ENCODE measurements at places on chromosomes 16 and 17. TPM values are rescaled to one million over a fixed set of nuclear protein-coding genes. Genes with fewer than 3 reads are reported as not detected.
A peak's percentile ranks its signal among the peaks of the same experiment; 100 is the strongest.

- no peaks in the 10 kb centered on the region for H3K36me3 ChIP-seq
Observed at GRCh38 chr16:9566099-9566498, 474.7 kb downstream of the HAPSTR1 start.

Gene EVI2A
- polyA plus RNA-seq, result 138 TPM

DNA sequence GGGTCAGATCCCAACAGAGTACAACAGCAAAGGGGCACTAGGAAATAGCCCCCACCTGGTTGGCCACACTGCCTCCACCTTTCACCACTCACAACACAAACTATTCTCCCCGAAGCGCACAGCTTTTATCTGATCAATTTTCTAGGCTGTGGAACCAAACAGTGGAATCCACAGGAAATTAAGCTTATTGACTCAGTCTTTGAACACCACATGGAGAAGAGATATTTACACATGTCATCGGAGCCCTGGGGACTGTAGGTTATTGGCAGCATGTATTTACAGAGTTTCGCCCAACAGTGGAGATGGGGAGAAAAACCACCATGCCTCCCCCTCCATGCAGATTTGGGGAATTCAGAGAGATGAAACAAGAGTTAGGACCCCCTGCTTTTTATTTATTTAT is 154.8 kb downstream of the XYLT1 start:
- no peak overlapping the region for H3K4me3 ChIP-seq
- H3K27me3 ChIP-seq, result no peaks in the 10 kb centered on the region
- DNase-seq, result no peak

Gene MYH1
- not detected for polyA plus RNA-seq

GRCh38 chr17:6591599-6592158 is 35.3 kb upstream of the PITPNM3 start:
- H3K4me1 ChIP-seq, result no peaks in the 10 kb centered on the region
- DNase-seq, result no peak
- peak overlapping the region; percentile 10 for H3K27ac ChIP-seq
- H3K4me3 ChIP-seq, result no peak overlapping the region
- H3K27me3 ChIP-seq, result no peaks in the 10 kb centered on the region

DNA sequence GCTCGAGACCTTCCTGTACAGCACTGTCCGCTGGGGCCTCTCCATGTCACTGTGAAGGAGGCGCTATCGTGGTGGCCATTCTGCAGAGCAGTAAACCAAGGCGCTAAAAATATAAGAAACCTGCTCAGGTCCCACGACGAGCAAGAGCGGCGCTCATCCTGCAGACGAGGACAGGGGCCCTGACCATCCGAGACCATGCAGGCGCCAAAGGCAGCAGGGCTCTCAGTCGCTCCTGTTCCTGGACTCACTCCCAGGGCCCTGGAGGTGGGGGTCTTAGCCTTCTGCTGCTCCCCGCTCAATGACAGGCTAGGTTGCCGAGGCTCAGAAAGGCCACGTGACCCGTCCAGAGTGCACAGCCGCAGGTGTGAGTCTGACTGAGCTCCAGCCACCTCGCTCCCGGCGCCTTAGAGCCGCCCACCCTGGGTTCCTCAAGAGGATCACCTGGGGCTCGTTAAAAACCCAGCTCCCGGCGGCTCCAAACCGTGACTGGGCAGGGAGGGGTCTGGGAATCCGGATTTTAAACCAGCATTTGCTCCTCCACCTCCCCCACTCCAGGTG is 509 bp upstream of the ATP2C2 start:
- no peak for DNase-seq
- H3K36me3 ChIP-seq, result no peaks in the 10 kb centered on the region
- peaks cover 54% of the 10 kb centered on the region for H3K27me3 ChIP-seq
- H3K4me1 ChIP-seq, result peaks cover 15% of the 10 kb centered on the region
- H3K27ac ChIP-seq, result no peak overlapping the region
- no peak overlapping the region for H3K4me3 ChIP-seq

Gene ABCA6
- 0.52 TPM for polyA plus RNA-seq

DNA sequence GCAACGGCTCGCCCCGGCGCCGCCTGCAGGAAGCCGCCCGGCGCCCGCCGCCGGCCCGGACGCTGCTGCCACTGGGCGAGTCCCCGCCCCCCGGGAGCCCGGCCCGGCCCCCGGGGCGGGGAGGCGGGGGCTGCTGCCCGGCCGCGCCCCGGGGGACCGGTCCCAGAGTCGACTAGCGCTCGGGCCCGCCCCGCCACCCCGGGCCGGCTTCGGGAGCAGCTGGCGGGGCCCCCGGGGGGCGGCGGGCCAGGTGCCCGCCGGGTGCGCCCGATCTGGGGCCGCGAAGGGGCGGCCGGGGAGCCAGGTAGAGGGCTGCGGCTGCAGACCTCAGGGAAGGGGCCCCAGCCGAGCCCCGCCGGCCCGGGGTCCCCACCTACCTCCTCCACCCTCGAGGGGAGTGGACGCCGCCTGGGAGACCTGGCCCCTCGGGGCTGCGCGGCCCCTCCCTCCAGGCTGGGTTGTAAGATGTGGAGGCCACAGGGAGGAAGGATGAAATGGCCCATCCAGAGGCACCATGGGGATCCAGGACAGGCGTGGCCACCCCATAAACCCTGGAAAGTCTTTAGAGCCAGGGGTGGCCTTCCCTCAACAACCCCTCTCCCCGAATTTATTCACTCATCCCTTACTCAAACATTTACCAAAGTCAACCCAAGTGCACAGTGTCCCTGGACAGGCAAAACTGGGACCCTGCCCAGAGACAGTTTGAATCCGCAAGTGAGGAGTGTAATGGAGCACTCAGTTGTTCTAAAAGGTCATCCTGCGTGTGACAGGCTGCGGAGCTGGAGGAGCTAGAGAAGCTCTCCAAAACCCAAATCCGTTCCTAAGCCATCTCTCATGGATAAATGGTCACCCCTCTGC is at the start of gene CDYL2:
TSS of gene CDYL2 (minus strand) at position 73 of the 858 bp plus-strand sequence. CDS start 425 bp downstream, outside the sequence.
- peaks cover 6% of the 10 kb centered on the region for H3K27me3 ChIP-seq
- no peak within 1 kb of the TSS for H3K27ac ChIP-seq
- peaks cover 33% of the 10 kb centered on the region for H3K4me1 ChIP-seq
- DNase-seq, result peak; percentile 37
- H3K4me3 ChIP-seq, result peak within 1 kb of the TSS; percentile 73

Gene CD300LD
- 0.31 TPM for polyA plus RNA-seq

DNA sequence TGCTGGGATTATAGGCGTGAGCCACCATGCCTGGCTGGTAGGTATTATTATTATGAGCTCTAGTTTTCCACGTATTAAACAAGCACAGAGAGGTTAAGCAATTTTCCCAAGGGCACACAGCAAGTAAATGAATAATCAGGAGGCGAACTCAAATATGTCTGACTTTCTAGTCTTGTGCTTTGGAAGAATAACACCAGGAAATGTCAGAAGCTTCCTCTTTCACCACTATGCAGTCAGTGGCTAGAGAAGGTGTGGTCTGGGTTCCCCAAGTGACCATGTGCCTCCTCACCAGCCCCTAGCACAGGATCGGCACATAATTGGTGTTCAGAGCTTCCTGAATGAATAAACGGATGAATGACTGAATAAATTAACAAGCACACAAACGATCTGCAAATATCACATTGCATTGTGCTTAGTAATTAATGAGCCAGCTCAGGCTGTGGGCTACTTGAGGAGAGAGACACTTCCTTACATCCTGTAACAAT is 21.6 kb upstream of the SCNN1B start:
- no peaks in the 10 kb centered on the region for H3K4me1 ChIP-seq
- no peak for DNase-seq
- no peak overlapping the region for H3K4me3 ChIP-seq

Gene CCDC43
- 6.9 TPM for polyA plus RNA-seq

Gene SLC16A13
- 0.93 TPM for polyA plus RNA-seq

DNA sequence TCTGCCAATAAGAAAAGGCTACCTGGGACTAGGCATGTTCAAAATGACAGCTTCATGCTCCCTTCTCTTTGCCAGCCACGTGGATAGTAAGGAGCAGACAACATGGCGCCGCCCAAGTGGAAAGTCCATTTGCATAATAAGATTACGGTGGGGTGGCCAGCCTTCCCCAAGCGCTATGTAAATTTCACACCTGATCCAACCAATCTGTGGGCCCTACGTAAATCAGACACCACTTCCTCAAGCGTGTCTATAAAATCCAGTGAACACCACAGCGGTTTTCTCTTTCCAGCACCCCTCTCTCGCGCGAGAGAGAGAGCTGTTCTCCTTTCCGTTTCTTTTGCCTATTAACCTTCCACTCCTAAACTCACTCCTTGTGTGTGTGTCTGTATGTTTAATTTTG is 140.3 kb upstream of the ERCC4 start:
- H3K27ac ChIP-seq, result no peak overlapping the region
- no peak overlapping the region for H3K4me3 ChIP-seq
- no peaks in the 10 kb centered on the region for H3K36me3 ChIP-seq
- H3K4me1 ChIP-seq, result no peaks in the 10 kb centered on the region
- no peak for DNase-seq

GRCh38 chr17:72501404-72502370 is 380.9 kb downstream of the SOX9 start:
- H3K27ac ChIP-seq, result no peak overlapping the region
- H3K27me3 ChIP-seq, result no peaks in the 10 kb centered on the region
- no peaks in the 10 kb centered on the region for H3K4me1 ChIP-seq
- no peak for DNase-seq
- H3K36me3 ChIP-seq, result no peaks in the 10 kb centered on the region

GRCh38 chr17:19003543-19004420 is 782 bp downstream of the FAM83G start:
- DNase-seq, result peak; percentile 29
- peak overlapping the region; percentile 57 for H3K4me3 ChIP-seq
- H3K4me1 ChIP-seq, result peaks cover 5% of the 10 kb centered on the region
- H3K36me3 ChIP-seq, result no peaks in the 10 kb centered on the region
- no peak overlapping the region for H3K27ac ChIP-seq
- no peaks in the 10 kb centered on the region for H3K27me3 ChIP-seq

GRCh38 chr16:979859-980594 is 1.5 kb upstream of the SOX8 start:
- H3K27me3 ChIP-seq, result peaks cover 17% of the 10 kb centered on the region
- H3K4me3 ChIP-seq, result no peak overlapping the region
- no peaks in the 10 kb centered on the region for H3K4me1 ChIP-seq
- no peaks in the 10 kb centered on the region for H3K36me3 ChIP-seq

Gene TBC1D10B
- 13.8 TPM for polyA plus RNA-seq

DNA sequence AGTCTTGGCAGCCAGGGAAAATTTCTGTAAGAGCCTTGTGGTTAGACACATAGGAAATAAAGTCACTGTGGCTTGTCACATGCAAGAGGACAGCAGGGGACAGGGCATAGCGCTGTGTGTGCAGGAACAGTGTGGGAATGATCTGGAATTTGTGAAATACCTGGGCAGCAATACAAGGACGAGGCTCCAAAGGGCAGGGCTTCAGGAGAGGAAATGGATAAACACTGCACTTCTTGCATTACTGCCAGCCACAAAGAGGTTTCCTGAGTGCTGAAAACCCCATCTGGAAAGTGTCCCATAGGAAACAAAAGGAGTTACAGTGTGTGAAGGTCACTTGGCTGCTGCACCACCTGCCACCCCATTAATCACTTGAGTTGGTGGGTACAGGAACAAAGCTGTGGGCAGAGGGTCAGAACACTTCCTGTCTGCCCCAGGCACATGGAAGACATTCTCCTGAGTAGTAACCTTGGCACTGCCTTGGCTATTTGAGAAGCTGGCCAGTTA is 12.1 kb upstream of the HP start:
- H3K27me3 ChIP-seq, result no peaks in the 10 kb centered on the region
- H3K36me3 ChIP-seq, result no peaks in the 10 kb centered on the region
- H3K4me1 ChIP-seq, result no peaks in the 10 kb centered on the region
- no peak for DNase-seq
- no peak overlapping the region for H3K4me3 ChIP-seq

Gene KIF18B
- polyA plus RNA-seq, result not detected

GRCh38 chr17:59520251-59520650 is 45.2 kb upstream of the DHX40 start:
- H3K4me1 ChIP-seq, result peaks cover 31% of the 10 kb centered on the region
- H3K27ac ChIP-seq, result no peak overlapping the region
- peak; percentile 10 for DNase-seq

Gene ATP6V0A1
- 55.1 TPM for polyA plus RNA-seq

Gene DOC2A
- polyA plus RNA-seq, result 0.66 TPM

Gene UTS2R
- not detected for polyA plus RNA-seq

DNA sequence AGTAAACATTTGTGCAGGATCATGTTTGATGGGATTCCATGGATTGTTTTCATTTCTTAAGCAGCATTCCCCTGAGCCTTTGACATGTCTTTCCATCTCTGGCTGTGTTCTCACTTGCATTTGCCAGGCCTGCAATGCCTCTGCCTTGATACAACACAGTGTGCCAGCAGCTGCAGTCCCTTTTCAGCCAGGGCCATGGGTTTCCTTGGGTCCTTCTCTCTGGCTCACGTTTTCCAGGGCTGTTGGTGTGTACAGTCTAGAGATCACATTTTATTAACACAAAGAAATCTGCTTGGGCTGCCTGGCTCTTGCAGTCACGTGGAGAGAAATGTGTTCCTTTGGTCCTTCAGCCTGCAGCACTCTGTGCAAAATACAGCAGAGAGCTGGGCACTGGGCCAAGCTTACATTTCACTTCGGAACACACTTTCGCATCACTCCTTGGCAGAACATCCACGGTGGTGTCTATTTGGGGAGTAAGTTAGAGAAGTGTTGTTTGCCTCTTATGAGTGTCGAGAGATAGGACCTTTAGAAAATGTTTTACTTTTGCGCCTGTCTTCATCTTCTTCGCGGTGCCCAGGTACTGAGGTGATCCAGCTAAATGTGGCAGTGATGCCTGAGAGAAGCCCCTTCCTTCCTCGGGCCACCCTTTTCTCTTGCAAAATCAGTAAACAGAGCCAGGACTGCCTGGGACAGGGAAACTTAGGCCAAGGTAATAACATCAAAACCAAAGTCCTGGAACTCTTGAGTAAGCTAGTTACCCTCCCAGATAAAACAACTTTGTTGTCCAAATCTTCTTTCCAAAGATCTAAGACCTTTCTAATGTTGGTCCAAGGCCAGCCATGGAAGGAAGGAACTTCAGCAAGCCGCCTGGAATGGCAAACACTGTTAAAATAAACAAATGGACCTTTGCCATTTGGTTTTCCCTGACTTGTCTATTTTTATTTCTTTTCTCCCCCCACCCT is 20.9 kb downstream of the HLF start:
- no peaks in the 10 kb centered on the region for H3K36me3 ChIP-seq
- H3K27me3 ChIP-seq, result no peaks in the 10 kb centered on the region
- no peak overlapping the region for H3K27ac ChIP-seq
- no peak overlapping the region for H3K4me3 ChIP-seq
- DNase-seq, result no peak

DNA sequence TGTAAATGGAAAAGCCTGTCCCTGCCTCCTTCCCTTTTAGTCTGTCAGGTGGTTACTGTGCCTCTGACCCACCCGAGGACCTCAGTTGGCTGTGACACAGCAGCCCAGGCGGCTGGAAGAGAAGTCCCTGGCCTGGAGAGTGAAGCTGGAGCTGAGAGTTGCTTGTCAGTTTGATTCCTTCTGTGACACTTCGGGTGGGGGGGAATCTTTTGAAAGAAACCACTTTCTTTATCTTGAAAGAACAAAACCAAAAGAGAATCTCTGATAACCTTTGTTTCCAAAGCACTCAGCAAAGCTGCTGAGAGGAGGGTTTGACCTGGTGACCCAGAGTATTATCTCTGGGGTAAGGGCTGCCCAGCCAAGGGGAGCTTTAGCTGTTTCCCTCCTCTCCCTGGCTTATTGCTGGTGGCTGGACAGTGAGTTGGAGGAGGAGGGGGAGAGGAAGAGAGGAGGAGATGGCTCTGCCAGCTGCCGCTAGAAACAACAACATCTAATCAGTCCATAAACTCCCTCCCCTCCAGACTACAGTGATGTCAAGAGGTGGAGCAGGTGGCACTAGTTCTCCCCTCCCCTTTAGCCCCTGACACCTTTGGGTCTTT is 34.0 kb downstream of the YPEL2 start:
- peaks cover 46% of the 10 kb centered on the region for H3K4me1 ChIP-seq
- DNase-seq, result peak; percentile 62
- peaks cover 4% of the 10 kb centered on the region for H3K36me3 ChIP-seq
- no peaks in the 10 kb centered on the region for H3K27me3 ChIP-seq

GRCh38 chr17:66687570-66688284 is 147.2 kb upstream of the CACNG5 start:
- no peaks in the 10 kb centered on the region for H3K4me1 ChIP-seq
- no peak overlapping the region for H3K27ac ChIP-seq
- H3K27me3 ChIP-seq, result no peaks in the 10 kb centered on the region
- H3K36me3 ChIP-seq, result peaks cover 57% of the 10 kb centered on the region
- H3K4me3 ChIP-seq, result no peak overlapping the region
- DNase-seq, result no peak

Gene TRAPPC1
- polyA plus RNA-seq, result 224 TPM

Measured in CD14-positive monocyte (primary cell).